ENCODE measurements at places on chromosomes 6 and 20. TPM values are rescaled to one million over a fixed set of nuclear protein-coding genes. Genes with fewer than 3 reads are reported as not detected.

SYCP2 gene
- 5.0 TPM for total RNA-seq

DNAH8 gene
- total RNA-seq = 0.41 TPM

MCCD1 gene
- total RNA-seq = not detected

ULBP1 gene
- 12.4 TPM for total RNA-seq

NOTCH4 gene
- total RNA-seq = 0.63 TPM

GRCh38 chr6:150876598-150876997, 11.1 kb downstream of the MTHFD1L start:
- DNase-seq = no peak

DNA sequence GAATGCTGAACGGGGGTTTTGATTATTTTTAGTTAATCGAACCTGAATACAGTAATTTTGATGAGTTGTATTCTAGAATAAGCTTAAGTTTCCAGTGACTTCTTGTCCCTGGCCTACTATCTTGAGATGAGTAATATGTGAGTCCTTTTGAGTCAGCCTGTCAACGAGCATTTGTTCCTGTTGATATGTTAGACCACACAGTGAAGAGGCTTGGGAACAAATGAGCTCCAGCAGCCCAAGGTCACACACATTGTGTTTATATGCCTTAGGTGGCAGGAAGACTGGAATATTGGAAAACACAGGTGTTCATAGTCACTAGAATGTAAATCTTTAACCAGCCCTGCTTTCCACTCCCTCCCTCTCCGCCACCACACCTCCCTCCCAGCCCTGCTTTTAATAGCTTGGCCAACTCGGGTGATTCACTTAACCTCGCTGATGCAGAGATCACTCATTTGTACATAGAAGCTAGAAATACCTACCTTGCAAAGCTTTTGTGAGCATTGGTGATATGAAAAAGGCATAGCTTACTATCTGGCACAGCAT, 9.1 kb downstream of the SMPDL3A start:
- DNase-seq = peak; percentile 28

GRCh38 chr6:158284007-158284875, 28.0 kb upstream of the TULP4 start:
- DNase-seq = no peak

- peak; percentile 80 for DNase-seq
Observed at GRCh38 chr6:150006961-150007464, 18.3 kb downstream of the RAET1L start.

DNA sequence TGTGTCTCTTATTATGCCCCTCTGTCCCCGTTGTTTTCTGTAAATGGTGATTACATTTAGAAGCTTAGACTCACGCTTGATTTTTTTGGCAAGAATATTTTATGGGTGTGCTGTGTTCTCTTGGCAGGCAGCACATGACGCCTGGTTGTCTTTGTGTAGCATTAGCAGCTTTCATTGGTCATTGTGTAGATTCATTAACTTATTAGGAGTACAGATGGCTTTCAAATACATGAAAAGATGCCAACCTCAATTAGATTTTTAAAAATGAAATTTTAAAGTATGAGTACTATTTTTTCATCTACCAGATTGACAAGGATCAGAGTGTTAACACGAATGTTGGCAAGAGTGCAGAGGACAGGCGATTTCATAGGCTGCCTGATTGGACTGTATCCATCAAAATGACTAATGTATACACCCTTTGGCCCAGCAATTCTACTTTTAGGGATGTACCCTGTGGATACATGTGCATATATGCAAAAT, 15.2 kb downstream of the COX4I2 start:
- no peak for DNase-seq

DNA sequence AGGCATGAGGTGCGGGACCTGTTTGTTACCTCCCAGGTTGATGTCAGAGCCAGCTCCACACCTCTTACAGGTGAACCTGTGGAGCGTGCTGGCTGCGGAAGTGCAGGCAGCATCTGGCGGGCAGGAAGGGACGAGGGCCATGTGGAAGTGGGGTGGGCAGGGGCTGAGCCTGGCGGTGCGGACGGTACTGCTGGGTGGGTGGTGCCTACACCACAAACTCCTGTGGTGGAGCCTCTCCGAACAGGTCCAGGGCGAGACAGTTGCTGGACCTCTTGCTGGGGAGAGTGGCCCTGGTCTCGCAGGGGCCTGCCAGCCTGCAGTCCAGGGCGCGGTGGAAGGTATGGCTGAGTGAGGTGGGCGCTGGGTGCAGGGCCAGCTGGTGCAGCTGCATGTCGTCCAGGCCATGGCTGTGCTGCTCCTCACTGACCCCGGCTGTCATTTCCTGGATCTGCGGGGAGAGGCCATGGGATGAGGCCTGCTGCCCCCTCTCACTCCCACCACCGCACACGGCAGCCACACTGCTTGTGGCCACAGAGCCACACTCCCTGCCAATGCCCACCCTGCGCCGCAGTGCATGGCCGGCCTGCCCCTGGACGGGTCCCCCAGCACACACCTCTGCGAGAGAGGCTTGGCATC, 22.0 kb downstream of the FRMD1 start:
- no peak for DNase-seq

- DNase-seq = no peak
Observed at GRCh38 chr20:10927011-10927583, 253.3 kb upstream of the JAG1 start.

GRCh38 chr6:42704251-42704936, 18.0 kb downstream of the PRPH2 start:
- no peak for DNase-seq

- peak; percentile 54 for DNase-seq
Observed at GRCh38 chr6:151757506-151757955, 50.0 kb upstream of the ESR1 start.

DNA sequence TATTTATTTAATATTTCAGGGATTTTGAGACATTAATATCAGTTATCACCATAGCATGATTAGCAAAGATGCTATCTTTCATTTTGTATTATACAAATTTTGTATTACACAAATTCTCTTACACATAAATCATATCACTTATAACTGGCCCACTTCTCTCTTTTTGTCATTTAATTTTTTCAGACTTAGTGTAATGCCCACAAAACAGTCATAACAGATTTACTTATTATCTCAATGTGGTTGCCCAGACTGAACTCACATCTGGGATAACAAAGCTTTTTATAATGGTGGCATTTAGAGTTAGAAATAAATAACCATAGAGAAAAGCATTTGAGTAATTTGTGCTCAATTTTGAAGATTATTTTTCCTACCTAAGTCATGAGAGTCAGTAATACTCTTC, 148.3 kb downstream of the TFAP2B start:
- DNase-seq = no peak

- DNase-seq = no peak
Observed at GRCh38 chr6:116208056-116208785, 45.7 kb downstream of the TSPYL4 start.

DNA sequence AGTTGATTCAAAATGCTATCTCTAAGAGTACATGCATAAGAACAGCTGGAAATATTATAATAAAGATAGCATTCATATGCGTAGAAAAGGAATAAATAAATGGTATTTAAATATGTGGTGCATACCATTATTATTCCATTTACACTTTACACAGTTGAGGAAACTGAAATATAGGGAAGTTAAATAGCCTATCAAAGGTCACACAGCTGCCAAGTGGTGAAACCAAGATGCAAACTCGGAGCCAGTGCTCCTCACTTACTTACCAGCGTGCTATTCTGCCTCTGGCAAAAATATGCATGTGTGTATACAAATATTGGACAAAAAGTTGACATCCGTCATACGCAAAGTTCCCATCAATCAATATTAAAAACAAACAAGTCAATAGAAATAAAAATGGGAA, 22.3 kb upstream of the ANKEF1 start:
- no peak for DNase-seq

- no peak for DNase-seq
Observed at GRCh38 chr6:79649016-79649415, 17.9 kb downstream of the SH3BGRL2 start.

- no peak for DNase-seq
Observed at GRCh38 chr20:63744158-63744557, 4.6 kb downstream of the SLC2A4RG start.
